ENCODE measurements at places on chromosomes 12 and 14.

GRCh38 chr12:2696136-2696535, 98.6 kb upstream of the FKBP4 start:
- DNase-seq: no peak

GRCh38 chr12:111705672-111706071, 19.8 kb downstream of the ACAD10 start:
- no peak for DNase-seq

GRCh38 chr14:51079085-51079484, 15.8 kb downstream of the TRIM9 start:
- no peak for DNase-seq

- DNase-seq: no peak
Measured at GRCh38 chr14:72888636-72889201, 5.2 kb downstream of the DPF3 start.

DNA sequence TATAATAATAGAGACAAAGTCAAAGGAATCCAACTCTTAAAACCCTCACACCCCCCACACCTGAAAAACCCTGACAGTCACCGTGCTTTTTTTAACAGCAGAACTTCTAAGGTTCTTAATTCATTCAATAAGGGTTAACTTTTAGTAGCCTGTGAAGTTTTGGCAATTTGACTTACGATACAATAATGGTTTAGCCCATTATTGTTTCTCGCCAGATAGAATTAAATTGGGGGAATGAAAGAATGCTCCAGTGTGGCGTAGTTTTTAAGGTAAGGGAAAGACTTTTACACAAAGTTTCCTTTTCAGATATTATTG, 604 bp upstream of the MAGOHB start:
- DNase-seq: no peak

DNA sequence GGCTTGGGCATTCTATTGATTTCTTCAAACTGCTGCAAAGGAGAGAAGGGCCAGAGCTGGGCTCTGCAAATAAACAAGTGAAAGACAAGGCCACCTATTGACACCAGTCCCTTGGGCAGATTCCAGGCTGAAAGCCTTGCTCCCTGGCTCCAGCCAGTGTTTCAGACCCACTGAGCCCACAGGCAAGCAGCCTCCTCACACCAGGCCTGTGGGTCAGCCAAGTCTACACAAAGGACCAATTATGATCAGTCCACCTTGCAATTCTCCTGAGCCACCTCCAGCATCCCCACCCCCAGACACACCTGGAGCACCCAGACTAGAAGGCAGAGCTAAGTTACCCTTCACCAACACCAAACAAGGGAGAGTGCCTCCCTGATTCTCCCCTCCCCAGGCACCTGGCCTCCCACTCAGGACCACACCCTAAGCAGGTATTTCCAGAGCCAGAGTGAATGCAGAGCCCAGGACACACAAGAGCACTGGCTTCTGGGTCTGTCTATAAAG, 13.8 kb downstream of the ACTN1 start:
- no peak for DNase-seq

DNA sequence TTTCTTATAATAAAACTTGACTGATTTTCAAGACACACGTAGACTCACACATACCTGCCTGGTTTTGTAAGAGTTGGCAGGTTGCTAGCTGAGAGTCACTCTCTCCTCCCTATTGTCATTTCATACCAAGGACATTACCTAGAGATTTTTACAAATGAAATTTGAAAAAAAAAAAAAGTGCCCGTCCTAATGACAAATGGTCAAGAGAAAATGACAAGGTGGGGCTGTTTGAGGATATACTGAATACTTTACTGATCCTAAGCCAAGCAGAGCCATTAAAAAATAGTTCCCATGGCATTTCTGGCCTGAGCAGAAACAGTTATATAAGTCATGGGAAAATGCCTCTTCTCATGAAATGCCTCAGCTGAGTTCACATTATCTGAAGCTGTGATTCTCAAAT, 150.2 kb downstream of the DYRK2 start:
- DNase-seq: no peak

DNA sequence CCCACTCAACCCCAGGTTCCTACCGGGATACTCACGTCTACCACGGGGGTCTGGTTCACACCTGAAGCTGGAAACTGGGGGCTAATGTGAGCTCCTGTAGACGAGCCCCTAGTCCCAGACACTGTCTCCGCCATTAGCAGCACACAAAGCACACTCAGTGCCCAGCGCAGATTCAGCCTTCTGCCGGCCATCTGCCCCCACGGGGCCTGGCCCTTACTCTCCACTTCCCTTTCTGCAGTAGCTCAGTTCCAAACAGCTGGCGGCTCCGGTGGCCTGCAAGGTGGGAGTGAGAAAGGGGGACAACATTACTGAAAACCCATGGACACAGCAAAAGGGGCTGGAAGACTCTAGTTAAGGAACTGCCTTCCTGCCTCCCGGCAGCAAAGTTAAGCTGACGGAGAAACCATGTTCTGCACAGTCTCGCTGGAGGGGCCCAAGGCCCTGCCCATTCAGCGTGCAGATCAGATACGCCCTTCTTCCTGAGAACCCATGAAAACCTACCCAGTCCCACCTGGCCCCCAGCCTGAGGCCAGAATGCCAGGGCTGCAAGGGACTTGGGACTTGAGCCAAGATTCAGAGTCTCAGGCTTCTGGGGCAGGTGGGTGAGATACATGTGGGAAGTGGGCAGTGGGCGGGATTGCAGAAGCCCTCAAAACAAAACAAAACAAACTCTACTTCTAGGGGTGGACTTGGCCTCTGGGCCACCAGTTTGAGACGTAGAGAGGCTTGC, 2.1 kb downstream of the SLC8B1 start:
- no peak for DNase-seq

- no peak for DNase-seq
Measured at GRCh38 chr14:105294142-105294597, 6.6 kb downstream of the BRF1 start.

- peak; percentile 76 for DNase-seq
Measured at GRCh38 chr12:34402899-34403705, 380.8 kb downstream of the ALG10 start.

GRCh38 chr14:72636871-72637270, 257.0 kb downstream of the DPF3 start:
- peak; percentile 13 for DNase-seq

GRCh38 chr14:63276016-63276415, 42.7 kb downstream of the GPHB5 start:
- no peak for DNase-seq

GRCh38 chr14:104096318-104096717, 10.8 kb downstream of the ASPG start:
- DNase-seq: no peak

- DNase-seq: no peak
Measured at GRCh38 chr14:78530078-78530477, 359.9 kb downstream of the NRXN3 start.

GRCh38 chr12:130131801-130132200, 30.5 kb upstream of the FZD10 start:
- no peak for DNase-seq

All from vagina (tissue), 2 donors.